NCI-H774 (cell line): ENCODE measurements at places on chromosomes 6 and 20.

GRCh38 chr20:24305371-24305770, 164.1 kb upstream of the SYNDIG1 start:
- no peak for DNase-seq

GRCh38 chr20:31494131-31494530, 19.0 kb downstream of the REM1 start:
- DNase-seq: no peak

GRCh38 chr20:20273286-20273685, 94.6 kb upstream of the INSM1 start:
- DNase-seq: no peak

GRCh38 chr6:37759221-37760144, 60.0 kb upstream of the ZFAND3 start:
- DNase-seq: no peak

GRCh38 chr6:89895276-89895874, 1.1 kb downstream of the GJA10 start:
- no peak for DNase-seq

GRCh38 chr6:111445861-111446267, 37.2 kb downstream of the REV3L start:
- no peak for DNase-seq

- DNase-seq: peak; percentile 55
Observed at GRCh38 chr20:22455259-22455658, 129.1 kb downstream of the FOXA2 start.
